ENCODE measurements at places on chromosomes 1 and 21. TPM values are rescaled to one million over a fixed set of nuclear protein-coding genes. Genes with fewer than 3 reads are reported as not detected.

DNA sequence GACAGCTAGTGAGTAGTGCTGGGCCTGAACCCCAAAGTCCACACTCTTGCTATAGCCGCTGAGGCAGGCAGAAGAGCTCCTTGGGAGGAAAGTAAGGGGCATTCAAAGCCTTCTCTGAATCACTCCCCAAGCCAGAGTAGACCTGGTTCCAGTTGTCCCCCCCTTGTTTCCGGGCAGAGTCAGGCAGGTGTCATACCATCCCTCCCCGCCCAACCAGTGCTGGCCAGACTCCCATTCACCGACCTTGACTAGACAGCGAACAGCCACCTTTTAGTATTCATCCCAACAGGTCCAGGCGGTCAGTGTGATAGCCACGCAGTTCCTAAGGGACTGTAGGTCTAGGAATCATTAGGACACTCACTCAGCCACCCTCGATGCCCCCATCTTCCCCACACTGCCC is 11.8 kb downstream of the CHRNB2 start:
- DNase-seq: no peak

PDC gene
- total RNA-seq: not detected

GRCh38 chr1:7007902-7008301 is 222.6 kb downstream of the CAMTA1 start:
- DNase-seq: no peak

GRCh38 chr1:206866062-206866461 is 639 bp downstream of the IL20 start:
- no peak for DNase-seq

GRCh38 chr1:59404796-59405195 is 107.9 kb downstream of the FGGY start:
- DNase-seq: no peak

DNA sequence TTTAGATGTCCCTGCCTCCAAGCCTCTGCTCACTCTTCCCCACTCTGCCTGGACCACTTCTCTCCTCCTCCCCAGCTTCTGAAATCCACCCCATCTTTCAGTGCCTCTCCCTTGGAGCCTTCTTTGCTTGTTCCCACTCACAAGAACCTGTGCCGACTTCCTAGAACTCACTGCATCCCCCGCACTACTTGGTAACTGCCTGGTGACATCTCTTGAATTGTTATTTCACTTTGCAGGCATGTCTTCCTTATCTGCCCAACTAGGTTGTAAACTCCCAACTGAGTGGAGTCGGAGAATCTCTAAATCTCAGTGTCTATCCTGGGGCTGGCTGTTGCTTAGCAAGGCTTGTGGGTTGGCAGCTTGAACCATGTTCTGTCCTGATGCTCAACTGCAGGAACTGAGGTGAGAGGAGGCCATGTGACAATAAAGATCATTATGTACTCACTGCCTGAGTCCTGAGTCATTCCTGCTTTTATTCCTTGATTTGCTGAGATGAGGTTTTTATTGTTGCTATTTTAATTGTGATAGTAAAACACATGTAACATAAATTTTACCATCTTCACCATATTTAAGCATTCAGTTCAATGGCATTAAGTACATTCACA is 3.9 kb downstream of the KPRP start:
- DNase-seq: no peak

GRCh38 chr21:18007121-18007520 is 188.0 kb upstream of the C21orf91 start:
- no peak for DNase-seq

DNA sequence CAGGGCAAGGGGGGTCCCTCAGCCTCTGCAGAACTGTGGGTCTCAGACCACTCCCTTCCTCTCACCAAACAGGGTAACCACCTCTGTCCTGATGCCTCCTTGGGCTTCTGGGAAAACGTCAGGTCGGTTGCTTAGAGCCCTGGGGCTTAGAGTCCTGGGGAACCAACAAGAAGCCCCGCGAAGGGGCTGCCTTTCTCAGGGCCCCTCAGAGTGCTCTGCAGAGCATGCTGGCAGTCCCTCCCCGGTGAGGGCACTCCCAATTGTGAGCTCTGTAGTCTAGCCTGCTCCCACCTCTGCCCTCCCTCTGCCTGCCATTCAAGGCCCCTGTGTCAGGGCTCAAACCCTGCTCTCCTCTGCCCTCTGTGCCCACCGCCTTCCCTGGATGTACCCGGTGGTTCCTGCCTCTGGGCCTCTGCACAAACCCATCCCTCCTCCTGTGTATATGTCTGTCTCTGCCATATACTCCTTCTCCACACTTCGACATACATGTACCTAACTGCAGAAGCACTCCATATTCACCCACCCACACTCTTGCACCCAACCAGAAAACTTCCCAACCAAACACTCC is 92.3 kb downstream of the DMRTB1 start:
- DNase-seq: no peak

GRCh38 chr1:160641323-160642280 is 5.2 kb downstream of the SLAMF1 start:
- peak; percentile 63 for DNase-seq

DNA sequence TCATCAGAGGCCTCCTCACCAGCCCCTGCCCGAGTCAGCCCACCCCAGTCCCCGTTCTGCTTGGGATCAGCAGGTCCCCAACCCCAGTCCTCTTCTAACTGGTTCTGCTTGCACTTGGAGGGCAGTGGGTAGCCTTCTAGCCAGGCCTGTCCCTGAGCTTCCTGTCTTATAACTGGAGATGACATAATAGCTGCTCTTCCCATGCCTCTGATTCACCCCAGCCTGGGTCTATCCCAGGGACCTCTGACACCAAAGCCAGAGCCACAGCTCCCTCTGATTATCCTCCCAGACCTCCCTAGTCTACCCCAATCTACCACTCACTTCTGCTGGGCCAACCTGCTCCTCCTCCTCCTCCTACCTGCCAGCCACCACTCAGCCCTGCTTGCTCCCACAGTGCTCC is 31.4 kb downstream of the IQGAP3 start:
- no peak for DNase-seq

Data from activated CD8-positive, alpha-beta T cell treated with anti-CD3 and anti-CD28 coated beads for 36 hours (primary cell).